Right renal pelvis (tissue), 4 donors: ENCODE measurements at places on chromosomes 1 and 21. TPM values are rescaled to one million over a fixed set of nuclear protein-coding genes. Genes with fewer than 3 reads are reported as not detected.
A peak's percentile ranks its signal among the peaks of the same experiment; 100 is the strongest.

DNA sequence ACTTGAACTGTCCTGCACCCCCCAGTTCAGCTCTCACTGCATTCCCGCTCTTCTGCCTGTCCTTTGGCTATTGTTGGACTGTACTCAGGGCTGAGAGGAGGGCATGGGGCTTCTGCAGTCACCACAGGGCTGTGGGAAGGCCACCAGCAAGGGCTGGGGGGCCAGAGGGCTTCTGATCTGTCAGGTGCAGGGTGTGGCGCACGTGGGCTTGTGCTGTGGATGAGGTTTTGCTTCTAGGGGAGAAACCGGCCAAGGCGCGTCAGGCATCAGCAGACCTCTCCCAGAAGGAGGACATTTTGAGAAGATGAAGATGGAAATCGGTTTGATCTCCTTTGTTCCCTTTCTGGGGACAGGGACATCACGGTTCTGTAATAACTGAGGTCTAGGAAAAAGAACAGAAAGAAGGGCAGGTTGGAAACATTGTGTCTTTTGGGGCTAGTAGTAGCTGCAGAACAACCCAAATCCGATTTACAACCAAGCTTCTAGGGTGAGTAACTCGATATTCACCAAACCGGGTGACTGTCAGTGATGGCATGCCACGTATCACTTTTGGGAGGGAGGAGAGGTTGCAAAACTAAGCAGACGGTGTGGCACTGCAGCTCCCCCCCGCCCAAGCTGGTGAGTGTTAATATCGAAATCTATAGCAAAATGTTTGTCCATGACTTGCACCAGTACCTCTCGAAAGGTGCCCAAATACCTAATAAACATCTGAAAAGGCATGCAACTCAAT lies 40.9 kb downstream of the AGPAT3 start:
- no peak for DNase-seq

The RIT1 gene
- polyA plus RNA-seq, result 49.0 TPM

The LRIF1 gene
- polyA plus RNA-seq, result 21.0 TPM

DNA sequence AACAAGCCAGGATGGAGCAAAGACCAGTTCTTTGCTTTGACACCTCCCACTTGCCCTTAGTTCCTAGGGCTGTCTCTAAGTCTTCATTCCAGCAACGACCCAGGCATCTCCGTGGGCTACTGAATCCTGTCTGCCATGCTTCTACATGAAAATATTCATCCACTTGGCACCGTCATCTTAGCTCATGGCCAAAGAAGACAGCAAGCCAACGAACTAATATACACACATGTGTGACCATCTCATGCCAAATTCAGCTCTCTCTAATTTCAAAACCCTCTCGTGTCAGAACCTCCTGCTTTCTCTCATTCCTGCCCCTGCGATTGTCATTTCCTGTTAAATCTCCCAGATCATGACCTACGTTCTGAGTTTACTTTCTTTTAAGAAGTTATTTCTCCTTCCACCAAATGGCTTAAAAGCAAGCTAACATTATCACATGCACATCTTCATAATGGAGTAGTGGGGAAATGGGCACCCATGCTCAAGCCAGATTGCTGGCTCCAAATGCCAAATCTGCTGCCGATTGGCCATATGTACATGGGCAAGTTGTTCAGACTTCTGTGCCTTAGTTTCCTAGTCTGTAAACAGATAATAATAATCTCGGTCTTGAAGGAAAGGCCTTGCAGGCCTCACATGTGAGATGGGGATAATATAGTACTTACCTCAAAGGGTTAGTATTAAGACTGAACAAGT lies 373.4 kb downstream of the USH2A start:
- DNase-seq, result no peak

The SH2D5 gene
- 1.2 TPM for polyA plus RNA-seq

- DNase-seq, result no peak
These were observed 69.4 kb downstream of the RGS2 start for GRCh38 chr1:192878249-192878648.

DNA sequence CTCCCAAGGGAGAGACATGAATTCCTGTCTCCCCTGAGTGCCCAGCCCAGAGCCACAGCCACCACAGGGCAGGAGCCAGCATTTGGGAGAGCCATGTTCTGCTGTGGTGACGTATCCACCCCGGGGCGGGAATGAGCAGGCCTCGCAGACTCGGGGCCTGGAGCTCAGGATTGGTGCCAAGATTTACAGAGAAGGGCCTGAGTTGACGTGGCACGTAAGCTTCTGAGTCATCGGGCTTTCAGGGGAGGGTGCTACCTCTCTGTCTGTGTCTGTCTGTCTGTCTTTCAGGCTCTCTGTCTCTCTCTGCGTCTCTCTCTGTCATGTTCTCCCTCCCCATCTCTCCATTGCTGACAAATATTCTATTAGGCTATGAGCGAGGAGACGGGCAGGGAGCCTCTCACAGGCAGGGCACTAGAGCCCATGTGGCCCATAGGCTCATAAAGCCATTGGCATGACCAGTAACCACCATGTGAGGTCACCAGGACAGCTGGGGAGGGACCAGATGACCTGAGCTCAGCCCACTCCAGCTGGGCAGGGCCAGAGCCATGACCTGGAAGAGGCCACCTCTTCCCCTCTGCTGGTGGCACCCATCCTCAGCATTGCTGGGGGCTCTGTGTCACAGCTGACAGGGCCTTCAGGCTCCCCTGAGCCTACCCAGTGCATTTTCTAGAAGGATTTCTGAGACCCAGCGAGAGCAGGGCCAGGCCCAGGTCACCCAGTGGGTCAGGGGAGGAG lies 300.0 kb upstream of the VAMP3 start:
- DNase-seq, result no peak

The RNPC3 gene
- polyA plus RNA-seq, result 37.8 TPM

DNA sequence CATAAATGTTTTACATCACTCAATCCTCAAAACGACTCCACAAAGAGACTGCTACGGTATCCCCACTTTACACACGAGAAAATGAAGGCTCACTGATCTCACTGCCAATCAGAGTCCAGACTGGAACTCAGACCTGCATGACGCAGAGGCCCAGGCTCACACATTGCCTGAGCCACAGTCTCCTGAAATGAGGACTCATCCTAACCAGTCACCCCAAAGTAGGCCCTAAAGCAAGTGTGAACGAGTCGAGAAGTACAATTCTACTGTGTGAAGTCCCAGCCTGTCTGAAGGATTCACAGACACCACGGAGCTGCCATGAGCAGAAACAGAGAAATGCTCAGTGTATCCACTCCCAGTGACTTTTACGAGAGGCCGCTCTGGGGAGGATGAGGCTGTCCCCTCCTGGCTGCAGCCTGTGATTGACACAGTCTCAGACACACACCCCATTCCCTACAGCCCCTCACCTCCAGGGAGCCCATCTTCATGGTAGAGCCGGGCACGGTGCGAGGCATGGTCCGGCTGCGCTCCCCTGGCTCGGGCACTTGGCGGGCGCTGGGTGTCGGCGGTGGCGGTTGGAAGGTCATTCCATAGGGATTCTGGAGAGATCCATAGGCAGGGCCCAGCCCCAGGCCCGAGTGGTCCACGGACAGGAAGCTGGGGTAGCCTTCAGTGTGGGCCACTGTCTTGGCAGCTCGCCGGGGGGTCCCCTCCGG lies 26.7 kb upstream of the COL16A1 start:
- DNase-seq, result no peak

DNA sequence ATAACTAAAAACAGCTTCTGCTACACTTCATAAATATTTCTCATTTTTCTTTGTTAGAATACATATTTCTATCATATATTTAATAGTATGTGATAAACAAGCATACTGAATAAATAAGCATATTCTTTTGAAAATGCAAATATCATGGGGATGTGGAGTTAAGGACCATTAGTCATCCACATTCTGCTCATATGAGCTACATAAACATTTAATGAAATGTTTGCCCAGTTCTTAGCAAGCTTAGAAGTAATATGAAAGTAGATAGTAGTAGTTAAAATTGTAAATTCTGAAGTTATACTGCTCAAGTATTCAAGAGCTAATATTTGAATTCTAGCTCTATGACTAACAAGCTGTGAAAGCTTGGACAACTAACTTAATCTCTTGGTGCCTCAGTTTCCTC lies 10.1 kb upstream of the GORAB start:
- DNase-seq, result no peak

The FAM43B gene
- 1.2 TPM for polyA plus RNA-seq

DNA sequence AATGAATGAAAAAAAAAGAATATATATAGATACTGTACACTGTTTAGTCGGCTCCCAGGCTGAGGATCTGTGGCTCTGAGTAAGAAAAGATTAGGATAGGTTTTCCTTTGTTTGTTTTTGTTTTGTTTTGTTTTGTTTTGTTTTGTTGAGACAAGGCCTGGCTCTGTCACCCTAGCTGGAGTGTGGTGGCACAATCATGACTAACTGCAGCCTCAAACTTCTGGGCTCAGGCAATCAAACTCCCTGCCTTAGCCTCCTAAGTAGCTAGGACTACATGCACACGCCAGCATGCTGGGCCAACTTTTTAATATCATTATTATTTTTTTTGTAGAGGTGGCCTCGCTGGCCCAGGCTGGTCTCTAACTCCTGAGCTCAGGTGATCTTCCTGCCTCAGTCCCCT lies 87.9 kb upstream of the PTBP2 start:
- DNase-seq, result no peak

GRCh38 chr1:6273380-6273891 lies 12.5 kb upstream of the GPR153 start:
- no peak for DNase-seq

- DNase-seq, result no peak
These were observed 39.4 kb downstream of the PAFAH2 start for GRCh38 chr1:25958465-25958864.

The CLCNKB gene
- 45.6 TPM for polyA plus RNA-seq

- no peak for DNase-seq
These were observed 14.1 kb downstream of the COP1 start for GRCh38 chr1:176193023-176193422.

- DNase-seq, result no peak
These were observed 2.1 kb downstream of the CR1L start for GRCh38 chr1:207646944-207647579.

DNA sequence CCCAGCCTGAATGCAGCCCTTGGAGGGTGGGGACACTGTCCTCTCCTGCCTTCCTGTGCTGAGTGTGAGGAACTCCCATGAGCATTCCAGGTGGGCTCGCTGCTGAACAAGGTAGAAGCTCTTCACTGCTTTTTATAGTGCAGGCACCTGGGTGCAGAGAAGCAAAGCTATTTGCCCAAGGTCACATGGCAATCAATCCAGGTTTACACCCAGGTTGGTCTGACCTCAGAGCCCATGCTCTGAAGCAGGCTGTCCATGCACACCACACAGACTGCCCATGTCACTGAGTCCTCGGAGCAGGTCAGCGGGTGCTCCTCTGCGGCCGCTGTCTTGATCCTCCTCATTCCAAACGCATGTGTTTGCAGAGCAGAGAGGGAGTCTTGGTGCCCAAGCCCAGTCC lies 323.4 kb upstream of the VAMP3 start:
- no peak for DNase-seq

DNA sequence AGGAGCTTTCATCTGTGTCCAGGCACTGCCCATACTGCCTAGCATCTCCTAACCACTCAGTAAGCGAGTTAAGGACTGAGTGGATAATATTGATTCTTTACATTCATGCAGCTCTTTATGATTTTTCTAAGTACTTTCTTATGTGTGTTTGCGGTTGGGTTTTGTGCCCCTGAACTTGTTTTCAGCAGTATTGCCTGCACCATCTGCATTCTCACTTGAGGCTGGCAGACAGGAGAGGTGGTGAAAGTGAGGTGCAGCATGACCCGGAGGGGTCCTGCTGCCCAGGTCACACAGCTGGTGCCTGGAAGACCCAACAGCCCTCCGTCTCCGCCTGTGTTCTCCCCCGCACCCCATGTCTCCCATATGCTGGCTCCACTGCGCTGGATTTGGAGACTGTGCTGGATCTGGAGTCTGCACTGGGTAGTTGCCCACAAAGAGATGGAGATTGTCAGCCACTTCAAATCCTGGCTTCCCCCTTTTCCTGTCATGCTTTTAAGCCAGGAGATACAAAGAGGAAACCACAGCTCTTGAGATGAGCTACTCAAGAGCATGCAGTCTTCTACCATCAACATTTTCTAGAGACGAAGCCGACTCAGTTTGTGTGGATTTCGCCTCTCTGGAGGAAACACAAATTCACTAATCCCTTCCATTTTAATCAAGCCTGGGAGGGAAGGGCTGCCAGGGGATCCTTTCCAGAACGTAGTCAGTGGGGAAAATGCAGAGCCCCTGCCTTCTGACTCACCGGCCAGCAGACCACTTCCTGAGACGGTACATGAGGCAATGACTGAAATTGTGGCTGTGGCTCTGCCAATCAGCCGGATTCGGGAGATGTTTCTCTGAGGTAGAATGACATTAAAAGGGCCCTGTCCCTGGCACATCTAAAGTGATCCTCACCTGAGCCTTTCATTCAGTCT lies 71.7 kb upstream of the ANGPTL1 start:
- no peak for DNase-seq

The MAEL gene
- 2.1 TPM for polyA plus RNA-seq

GRCh38 chr1:39625462-39626273 lies 13.8 kb downstream of the HEYL start:
- no peak for DNase-seq

The CD101 gene
- polyA plus RNA-seq, result 1.1 TPM

The SLC16A4 gene
- polyA plus RNA-seq, result 81.0 TPM

GRCh38 chr1:87146986-87147385 lies 181.7 kb upstream of the LMO4 start:
- no peak for DNase-seq

GRCh38 chr1:171480035-171480434 lies 5.3 kb upstream of the PRRC2C start:
- peak; percentile 33 for DNase-seq

DNA sequence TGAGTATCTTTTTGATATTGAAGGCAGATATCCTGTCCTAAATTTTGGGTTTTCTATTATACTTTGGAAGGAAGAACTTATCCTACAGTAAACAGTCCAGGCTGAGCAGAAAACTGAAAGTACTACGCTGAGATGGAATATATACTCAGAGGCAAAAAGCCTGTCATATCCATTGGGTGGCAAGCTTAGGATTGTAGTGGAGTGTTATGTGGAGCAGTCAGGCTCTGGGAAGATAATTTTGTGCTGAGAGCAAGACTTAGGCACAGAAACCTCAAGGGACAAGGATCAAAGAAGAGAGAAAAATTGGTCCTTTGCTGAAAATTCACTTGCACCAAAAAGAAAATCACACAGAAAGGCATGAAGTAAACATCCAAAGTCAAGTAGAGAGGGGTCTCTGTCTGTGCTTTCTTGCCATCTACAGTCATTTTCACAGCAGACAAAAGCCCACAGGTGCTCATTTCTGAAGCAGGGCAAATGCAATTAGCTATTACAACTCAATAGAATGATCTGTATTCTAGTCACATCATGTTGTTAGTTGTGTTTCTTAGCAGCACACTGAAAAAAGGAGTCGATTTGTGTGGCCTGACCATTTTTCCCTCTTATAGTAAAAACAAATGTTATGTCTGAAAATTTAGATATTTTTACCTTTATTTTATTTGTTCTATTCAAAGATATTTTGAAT lies 38.5 kb downstream of the CRB1 start:
- no peak for DNase-seq

- DNase-seq, result no peak
These were observed 405.3 kb downstream of the RRAGC start for GRCh38 chr1:38454236-38454635.
